ENCODE measurements at places on chromosomes 2 and 18.

- DNase-seq: no peak
Observed at GRCh38 chr2:54470266-54470938, 14.3 kb downstream of the SPTBN1 start.

DNA sequence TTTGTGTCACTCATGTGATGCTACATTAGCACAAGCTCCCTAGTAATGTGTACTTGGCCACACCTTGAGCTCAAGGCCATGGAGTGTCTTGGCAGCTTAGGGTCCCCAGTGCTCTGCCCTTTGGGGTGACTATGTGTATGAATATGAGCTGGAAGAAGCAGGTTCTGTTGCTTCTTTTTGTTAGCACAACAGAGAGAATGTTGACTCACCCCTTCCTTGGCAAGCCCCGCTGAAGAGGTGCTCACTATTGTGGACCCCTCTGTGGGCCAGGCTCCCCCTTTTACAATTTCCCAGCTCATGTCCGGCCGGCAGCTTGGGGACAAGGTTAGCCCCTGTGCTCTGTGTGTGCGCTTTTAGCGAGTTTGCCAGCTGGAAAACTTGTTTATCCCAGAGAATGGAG lies 48.1 kb downstream of the DGKD start:
- DNase-seq: no peak

DNA sequence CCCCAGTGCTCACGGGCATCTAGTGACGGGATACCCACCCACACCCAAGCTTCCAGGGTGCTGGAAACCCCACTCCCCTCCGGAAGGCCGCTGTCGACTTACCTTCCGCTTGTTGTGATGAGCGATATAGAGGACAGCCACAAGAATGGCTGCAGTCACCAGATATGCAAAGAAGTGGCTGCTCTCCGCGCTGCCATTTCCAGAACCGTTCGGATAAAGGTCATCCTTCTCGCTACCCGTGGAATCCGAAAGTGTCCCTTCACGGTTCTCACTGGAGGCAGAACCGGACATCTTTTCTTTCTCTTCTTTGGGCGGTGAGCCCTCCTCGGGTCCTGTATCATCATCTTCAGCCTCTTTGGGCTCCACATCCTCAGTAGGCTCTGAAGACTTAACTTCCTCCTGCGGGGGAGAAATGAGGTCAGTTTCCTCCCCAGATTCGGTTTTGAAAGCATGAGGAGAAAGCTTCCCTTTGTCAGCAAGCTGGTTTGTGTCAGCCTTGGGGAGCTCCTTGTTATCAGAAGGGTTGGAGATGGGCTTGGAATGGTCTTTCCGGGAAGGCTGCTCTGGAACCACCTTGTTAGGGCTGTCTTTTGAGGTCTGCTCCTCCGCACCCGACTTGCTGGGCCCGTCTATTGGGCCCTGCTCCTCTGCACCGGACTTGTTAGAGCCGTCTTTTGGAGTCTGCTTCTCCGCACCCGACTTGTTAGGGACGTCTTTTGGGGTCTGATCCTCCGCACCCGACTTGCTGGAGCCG lies 1.2 kb downstream of the TGOLN2 start:
- DNase-seq: no peak

- DNase-seq: no peak
Observed at GRCh38 chr2:96665083-96665569, 22.6 kb downstream of the FER1L5 start.

DNA sequence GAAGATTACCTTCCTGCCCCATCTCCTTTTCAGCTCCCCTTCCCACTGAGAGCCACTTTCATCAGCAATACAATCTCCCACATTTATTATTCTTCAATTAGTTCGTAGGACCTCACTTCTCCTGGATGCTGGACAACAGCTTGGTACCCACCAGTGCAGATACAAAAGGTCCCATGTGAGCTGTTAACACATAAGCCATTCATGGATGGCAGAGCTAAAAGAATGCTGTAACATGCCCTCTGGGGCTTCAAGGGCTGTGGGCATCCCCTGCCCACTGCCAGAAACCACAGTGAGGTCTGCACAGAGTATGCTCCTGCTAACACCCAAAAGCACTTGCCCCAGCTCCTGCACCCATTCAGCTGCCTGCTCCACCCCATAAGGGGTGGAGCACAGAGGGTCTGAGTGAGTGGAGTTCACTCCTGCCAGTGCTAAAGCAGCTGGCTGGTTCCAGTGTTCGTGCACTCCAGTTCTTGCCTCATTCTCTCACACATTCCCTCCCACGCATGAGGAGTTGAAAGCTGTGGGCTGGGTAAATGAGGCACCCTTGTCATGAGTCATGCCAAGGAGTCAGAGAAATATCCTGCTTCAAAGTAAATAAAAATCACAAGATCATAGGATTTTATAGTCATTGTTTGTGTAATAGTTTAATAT lies 305.9 kb upstream of the TMEFF2 start:
- DNase-seq: no peak

Data from right forelimb (tissue), 1 donor.